Stimulated activated CD8-positive, alpha-beta memory T cell treated with anti-CD3 and anti-CD28 coated beads, Interleukin-7, amount 100 ng/mL, for 24 hours (primary cell): ENCODE measurements at places on chromosomes 5 and 9.

DNA sequence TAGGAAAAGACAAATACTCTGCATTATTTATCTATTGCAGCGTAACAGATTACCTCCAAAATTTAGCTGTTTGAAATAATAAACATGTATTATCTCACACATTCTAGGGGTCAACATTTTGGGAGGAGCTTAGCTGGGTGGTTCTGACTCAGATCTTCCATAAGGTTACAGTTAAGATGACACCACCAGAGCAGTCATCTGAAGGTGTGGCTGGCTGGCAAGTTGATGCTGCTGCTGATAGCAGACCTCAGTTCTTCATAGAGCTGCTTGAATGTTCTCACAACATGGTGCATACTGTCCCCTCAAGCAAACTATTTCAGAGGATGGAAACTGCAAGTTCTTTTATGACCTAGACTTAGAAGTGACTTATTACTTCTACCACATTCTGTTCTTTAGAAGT is 146.3 kb upstream of the FSTL4 start:
- no peak for DNase-seq

- DNase-seq = no peak
Observed at GRCh38 chr5:60943624-60944023, 1.2 kb downstream of the ERCC8 start.

DNA sequence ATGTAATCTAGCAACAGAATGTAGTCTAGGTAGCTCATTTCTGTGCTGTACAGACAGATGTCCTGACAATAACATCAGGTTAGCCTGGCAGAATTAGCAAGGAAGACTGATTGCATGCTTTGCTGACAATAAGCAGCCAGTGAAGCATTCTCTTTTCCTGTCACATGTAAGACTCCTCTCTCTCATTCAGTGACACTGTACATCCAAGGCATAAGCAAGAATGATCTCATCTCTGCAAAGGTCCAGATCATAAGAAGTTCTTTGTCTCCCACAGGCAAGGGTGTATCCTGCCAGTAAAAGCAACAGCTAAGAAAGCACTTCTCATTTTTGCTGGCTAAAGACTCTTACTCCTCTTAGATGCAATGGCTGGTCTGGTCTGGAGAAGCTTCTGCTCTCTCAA is 861.8 kb downstream of the TAF11L14 start:
- DNase-seq = no peak

DNA sequence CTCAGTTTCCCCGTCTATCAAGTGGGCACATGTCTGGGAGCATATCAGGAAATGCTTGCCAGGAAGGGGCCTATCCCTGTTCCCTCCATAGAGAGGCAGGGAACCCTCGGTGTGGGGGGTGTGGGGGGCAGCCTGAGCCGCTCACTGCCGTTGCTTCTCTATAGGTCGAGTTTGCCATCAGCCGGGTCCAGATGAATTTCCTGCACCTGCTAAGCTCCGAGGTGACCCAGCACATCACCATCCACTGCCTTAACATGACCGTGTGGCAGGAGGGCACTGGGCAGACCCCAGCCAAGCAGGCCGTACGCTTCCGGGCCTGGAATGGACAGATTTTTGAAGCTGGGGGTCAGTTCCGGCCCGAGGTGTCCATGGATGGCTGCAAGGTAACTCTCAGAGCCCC is 13.8 kb upstream of the ORM1 start:
- DNase-seq = no peak

DNA sequence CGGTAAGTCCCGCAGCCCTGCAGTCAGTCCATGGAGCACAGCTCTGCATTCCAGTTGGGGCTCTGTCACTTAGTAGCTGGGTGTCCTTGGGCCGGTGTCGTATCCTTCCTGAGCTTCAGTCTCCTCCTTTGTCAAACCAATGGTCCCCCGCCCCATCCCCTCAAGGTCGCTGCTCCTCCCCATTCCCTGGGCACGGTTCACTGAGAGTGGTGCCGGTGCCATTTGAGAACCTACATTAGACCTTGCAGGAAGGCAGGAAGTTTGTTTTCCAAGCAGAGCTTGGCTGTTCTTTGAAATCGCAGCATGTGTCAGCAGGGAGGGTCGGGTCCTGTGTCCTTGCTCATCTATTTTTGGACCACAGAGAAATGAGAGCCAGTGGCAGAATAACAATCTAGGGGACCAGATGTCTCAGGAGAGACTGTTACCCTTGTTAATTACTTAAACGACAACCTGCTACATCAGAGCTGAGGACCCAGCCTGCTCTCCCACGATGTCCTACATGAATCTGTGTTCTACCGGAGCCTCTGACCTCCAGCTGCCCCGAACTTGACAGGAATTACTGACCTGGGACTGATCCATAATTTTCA is 21.7 kb upstream of the BARHL1 start:
- DNase-seq = no peak

DNA sequence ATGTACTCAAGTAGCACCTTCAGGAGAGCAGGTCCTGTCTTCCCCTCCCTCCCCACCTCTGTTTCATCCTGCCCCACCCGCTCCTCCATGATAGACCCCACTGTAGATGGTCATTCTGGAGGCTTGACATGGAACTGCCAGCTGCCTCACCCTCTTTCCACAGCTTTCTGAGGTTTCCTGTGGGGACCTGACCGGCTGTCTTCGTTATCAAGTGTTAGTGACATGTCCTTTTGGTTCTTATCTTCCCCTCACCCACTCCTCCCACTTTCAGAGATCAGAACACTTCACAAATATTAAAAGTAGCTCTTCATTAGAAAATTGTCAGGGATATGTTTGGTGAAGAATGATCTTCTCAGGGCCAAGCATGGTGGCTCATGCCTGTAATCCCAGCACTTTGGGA is 52.7 kb downstream of the MEGF10 start:
- DNase-seq = no peak

DNA sequence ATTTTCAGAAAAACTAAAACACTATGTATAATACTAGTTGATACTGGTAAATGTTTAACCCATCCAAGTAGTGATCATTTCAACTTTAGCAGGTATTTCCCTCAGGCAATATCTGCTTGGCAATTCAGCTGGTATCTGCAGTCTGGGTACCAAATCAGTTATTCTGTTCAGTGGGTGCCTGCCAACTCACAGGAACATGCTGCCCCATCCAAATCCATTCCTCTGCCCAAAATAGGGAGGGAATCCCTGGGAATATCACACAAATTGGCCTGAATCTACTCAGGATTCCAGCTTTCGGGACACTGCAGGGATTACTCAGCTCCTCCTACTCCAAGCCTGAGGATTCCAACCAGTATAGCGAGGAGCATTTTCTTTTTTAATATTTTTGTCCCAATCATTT is 61.7 kb upstream of the PDE4D start:
- no peak for DNase-seq

- no peak for DNase-seq
Observed at GRCh38 chr5:61286446-61287132, 45.5 kb upstream of the ZSWIM6 start.

DNA sequence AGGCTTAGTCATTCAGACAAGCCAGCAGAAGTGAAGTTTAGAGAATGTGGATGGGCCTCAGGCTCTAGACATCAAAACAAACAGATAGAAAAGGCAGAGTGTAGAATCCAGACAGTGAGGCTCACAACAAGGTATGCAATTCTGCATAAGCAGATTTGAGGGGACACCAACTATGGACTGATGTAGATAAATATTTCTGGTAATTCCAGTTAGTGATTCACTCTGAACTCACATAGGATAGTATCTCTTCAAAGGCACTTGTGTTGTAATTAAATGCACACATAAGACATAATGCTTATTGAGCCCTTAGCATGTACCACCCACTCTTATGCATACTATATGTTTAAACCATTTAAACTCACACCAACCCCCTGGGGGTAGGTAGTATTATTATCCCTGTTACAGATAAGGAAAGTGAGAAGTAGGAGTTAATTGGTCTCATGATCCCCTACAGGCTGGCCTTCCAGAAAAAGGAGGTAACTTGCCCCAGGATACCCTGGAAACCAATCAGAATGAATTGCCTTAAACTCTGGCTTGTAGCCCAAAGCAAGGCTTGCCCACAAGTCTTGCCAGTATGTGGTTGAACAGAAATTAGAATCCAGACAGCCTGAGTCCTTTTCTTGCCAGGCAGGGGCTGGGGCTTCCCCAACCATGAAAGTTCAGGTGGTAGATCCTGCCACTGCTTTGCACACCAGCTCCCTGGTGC is 39.5 kb upstream of the HSPB3 start:
- no peak for DNase-seq

- no peak for DNase-seq
Observed at GRCh38 chr9:129423216-129423615, 197.7 kb downstream of the C9orf50 start.

DNA sequence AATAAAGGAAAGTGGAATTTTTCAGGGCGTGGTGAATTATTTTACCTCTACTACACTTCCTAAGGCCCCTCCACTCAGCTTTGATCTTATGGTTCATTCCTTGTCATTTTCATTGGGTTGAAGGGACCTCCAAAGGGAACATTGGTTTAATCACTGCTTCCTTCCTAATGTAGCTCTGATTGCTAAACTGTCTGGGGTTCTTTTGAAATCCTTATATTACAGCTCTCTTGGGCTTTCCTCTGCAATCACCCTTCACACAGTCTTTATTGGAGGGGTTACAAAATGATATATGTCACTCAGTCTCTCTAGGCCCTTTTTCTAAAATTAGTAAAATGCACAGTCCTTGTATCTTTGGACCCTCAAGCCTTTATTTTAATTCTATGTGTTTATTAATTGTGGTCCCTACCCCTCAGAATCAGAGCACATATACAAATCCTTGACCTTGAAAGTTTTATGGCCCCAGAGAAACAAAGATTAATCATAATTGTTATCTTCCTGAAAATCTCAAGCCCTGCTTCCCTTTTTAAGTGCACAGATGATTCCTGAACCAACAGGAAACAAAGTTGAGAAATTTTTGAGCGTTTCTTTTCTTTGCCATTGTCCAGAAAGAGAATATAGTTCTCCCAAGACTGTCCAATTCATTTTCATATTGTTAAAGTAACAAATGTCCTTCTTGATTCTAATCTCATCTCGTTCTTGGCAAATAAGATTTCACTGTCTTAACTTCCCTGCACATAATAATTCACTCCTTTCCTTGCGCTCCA is 330.0 kb downstream of the ARRDC3 start:
- DNase-seq = no peak

GRCh38 chr9:135302329-135303279 is 177.0 kb upstream of the PPP1R26 start:
- no peak for DNase-seq

DNA sequence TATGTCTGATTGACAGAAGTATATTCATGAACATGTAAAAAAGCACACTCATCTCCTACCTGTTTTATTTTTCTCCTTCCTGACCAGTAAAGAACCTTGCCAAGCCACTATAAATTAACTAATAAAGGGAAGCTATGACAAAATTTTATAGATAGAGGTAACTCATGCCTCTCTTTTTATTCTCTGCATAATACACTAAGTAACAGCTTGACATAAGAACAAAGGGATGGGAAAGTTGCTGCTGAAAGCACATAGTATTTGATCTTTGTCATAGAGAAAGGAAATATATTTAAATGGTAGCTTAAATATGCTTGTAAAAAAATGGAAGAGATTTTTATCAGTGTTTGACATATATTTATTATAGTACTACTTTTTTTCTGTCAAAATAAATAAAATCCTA is 1065.7 kb upstream of the CDH9 start:
- no peak for DNase-seq

DNA sequence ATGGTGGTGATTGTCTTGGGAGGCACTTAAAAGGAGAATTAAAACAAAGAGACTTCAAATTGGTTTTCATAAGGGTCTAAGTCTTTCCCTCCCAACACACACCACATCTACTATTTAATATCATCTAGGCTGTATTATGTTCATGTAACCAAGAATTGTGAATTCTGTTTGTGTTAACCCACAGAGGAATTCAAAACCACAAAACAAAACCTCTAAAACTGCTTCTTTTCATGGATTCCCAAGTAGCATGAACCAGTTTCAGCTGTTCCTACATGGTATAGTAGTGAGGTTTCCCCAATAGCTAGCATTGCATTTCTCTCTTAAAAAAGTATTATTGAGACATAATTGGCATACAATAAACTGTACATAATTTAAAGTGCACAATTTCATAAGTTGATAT is 283.8 kb downstream of the CD180 start:
- DNase-seq = no peak
